ENCODE measurements at places on chromosomes 13 and 19.

- no peak for DNase-seq
Observed at GRCh38 chr13:109844396-109844795, 58.0 kb upstream of the IRS2 start.

- DNase-seq = no peak
Observed at GRCh38 chr13:97934590-97934989, 18.9 kb upstream of the IPO5 start.

DNA sequence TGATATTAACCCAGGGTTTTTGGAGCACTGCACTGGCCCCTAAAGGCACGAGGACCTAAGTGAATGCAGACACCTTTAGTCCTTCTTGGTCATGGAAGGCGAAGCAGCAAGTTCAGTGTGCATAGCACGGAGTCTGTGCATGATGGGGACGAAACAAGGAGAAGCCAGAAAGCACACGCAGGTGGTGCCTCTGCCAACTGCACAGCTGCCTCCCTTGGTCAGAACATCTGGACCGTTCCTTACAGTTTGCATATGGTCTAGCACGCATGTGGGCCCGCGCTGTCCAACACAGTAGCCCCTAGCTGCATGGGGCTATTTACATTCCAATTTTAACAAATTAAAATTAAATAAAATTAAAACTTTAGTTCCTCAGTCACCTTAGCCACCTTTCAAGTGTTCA is 44.0 kb downstream of the FLT3 start:
- DNase-seq = no peak

DNA sequence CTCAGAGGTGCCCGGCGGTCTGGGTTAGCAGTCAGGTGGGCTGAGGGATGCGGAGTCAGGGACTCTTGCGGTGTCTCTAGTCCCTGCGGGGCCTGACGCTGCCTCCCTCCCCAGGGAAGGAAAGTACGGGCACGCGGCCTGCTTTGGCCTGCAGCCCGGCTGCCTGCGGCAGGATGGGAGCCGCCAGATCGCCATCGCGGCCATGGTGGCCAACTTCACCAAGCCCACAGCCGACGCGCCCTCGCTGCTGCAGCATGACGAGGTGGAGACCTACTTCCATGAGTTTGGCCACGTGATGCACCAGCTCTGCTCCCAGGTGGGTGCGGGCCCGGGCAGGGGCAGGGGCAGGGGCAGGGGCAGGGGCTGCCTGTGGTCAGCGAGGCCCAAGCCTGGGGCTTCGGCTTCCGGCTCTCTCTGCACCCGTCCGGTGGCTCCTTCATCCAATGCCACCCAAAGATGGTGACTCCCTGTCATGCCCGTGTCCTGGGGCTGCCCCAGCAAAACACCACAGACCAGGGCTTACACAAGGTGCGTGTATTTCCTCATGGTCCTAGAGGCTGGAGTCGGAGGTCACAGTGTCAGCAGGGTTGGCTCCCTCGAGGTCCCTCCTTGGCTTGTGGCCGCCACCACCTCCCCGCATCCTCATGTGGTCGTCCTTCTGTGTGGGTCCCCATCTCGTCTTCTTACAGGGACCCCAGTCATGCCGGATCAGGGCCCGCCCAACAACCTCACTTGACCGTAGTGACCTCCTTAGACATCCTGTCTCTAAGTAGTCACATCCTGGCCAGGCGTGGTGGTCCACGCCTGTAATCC is 11.3 kb upstream of the ZNF554 start:
- DNase-seq = no peak

DNA sequence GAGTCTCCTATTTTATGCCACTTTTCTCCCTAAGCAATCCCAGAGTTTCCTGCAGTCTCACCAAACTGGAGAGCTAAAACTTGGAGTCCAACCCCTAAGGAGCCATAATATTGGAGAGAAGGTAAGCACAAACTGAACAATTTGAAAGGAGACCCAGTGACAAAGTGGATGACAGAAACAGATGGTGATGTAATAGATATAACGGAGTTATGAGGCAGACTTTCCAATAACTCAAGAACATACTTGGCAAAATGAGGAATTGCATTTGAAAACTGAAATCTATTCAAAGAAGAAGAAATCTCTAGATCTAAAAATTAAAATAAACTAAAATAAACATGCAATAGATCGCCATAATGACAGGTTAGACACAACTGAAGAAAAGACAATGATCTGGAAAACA is 200.9 kb upstream of the MIR17HG start:
- DNase-seq = no peak

GRCh38 chr19:10961073-10961860 is 437 bp downstream of the SMARCA4 start:
- no peak for DNase-seq

GRCh38 chr13:79141082-79141481 is 265.0 kb downstream of the RBM26 start:
- no peak for DNase-seq

DNA sequence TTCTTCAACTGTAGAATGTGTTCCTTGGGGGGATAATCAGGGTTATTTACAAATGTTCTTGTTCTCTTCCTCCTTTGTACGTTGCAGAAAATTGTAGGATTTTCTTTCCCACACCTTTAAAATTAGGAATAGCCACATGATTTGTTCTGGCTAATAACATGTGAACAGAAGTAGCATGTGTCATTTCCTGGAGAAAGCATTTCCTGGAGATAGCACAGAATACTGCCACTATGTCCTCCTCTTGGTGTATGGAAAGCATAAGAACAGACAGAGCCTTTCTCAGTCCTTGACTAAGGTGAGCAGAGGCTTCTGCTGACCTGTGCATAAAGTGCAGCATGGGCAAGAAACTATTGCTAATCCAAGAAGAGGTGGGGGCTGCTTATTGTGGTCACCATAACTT is 101.8 kb downstream of the FAM216B start:
- no peak for DNase-seq

- no peak for DNase-seq
Observed at GRCh38 chr13:44312834-44313551, 60.6 kb upstream of the SERP2 start.

DNA sequence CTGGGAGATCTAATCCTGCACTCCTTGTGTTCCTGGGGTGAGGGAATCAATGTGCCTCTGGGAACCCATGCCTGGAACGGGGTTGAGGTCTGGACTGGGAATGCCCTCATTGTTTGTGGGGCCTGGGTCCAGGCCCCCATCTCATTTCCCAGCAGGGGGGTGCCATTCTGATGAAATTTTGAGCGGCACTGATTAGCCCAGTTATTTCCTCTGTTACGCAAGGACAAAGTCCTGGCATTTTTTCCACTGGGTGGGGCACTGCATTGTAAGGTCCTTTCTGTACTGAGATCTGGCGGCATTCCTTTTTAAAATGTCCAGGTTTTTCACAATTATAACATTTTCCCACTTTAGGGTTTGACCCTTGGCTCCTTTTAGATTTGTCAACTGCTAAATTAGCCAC is 14.8 kb downstream of the FPR3 start:
- no peak for DNase-seq

DNA sequence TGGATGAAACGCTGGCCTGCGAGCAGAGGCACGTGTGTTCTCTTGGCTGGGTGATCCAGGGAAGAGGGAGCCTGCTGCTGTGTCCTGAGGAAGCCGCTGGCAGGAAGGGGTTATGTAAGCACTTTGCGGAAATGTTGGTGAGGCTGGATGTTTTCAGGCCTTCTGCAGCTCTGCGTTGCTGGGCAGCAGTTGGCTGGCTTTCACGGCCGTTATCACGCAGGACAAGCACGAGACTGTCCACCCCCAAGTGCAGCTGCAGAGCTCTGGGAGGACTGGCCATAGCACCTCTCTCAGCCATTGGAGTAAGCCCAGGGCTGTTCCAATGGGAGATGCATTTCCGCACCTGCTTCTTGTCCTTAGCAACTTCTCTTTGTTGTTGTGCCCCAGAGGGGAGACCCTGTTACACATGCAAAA is 146.9 kb upstream of the SOX21 start:
- DNase-seq = no peak

DNA sequence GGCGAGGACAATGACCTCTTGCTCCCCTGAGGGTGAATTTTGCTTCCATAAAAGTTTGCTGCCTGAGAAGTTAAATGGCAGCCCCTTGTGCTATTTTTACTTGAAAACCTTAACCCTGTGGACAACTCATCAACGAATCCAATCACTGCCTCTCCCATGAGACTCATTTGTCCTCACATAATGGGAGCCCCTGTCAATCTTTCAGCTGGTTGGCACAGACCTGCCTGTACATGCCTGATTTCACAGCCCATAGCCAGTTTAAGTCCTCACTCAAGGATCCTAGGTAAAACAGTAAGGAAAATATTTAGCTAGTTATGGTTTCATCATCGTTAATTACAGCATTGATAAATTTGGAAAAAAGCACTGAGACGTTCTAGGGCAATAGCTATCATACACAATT is 207.4 kb downstream of the NHLRC3 start:
- DNase-seq = no peak

DNA sequence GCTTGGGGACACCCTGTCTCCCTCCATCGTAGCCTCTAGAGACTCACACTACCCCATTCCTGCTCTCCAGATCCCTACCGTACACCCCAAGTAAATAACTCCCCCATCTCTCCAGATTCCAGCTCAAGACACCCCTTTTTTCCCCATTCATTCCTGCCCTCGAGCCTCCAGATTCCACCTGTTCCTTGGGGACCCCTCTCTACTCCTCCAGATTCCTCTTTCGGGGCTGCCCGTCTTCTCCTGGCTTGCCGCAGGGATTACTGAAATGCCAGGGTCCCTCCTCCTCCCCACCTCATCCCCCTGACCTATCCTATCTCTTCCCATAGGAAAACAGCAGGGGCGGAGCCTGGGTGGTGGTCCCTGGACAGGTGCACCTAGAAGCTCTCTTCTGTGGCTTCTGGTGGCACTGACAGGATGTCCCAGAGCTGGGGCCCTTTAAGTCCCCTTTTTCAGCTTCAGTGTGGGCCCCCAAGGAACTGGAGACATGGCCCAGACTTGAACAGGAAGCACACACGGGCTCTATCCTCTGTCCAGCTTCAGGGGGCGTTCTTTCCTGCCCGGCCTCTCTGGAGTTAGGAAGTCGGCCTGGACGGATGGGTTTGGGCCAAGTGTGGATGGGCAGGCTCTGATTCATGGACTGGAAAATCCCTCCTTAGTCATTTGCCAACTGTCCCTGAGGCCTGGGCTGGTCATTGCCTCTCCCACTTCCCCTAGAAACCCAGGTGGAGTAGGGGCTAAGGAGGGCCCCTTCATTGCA is 1.2 kb downstream of the ZSWIM4 start:
- no peak for DNase-seq

- no peak for DNase-seq
Observed at GRCh38 chr19:8336072-8336569, 6.9 kb downstream of the KANK3 start.

DNA sequence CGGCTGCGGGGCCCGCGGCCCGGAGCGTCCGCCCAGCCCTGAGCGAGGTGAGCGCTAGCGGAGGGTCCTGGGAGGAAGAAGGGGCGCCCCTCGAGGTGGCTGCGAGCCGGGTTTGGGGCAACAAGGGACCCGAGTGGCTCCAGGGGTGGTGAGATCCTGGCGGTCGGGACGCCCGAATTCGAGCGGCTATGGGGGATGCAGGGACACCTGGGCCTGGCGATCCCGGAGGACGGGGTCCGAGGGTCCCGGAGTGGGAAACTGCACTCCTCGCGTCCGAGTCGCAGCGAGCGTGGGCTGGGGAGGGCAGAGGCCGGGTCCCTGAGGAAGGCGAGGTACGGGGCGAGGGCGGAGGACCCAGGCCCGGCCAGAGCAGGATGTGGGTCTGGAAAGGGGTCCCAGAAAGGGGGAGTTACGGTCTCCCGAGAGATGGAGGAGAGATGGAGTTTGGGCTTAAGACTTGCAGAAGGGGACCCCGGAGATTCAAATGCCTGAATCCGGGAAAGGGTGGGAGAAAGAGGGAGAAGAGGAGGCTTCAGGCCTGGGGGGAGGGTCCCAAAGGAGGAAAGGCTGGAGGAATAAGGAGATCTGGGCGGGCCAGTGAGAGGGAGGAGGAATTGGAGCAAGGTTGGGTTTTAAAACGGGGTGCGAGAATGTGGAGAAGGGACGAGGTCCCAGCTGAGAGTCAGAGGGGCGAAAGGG is 542 bp downstream of the CACNG7 start:
- no peak for DNase-seq

DNA sequence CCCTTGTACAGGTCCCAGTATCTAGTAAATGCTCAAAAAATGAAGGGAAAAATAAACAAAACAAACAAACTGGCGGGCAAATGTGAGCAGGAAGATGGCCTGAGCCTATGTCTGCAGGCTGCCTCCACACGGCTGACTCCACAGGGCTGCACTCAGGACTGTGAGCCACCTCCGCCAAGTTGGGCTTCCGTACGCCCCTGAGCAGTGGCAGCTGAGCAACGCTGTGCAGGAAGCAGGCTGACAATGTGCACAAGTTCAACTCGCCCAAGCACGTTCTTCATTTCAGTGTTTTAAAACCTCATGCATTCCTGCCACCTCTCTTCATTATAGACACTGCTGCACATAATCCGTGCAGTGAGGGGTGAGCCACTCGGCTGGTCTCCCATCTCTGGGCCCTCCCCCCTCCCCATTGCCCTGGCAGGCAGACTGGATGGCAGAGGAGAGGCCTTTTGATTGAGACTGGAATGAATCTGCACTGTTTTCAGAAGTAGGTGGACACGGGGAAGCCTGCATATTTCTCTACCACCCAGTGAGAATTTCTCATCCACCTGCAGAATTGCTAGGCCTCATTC is 915.3 kb downstream of the UQCRFS1 start:
- no peak for DNase-seq

DNA sequence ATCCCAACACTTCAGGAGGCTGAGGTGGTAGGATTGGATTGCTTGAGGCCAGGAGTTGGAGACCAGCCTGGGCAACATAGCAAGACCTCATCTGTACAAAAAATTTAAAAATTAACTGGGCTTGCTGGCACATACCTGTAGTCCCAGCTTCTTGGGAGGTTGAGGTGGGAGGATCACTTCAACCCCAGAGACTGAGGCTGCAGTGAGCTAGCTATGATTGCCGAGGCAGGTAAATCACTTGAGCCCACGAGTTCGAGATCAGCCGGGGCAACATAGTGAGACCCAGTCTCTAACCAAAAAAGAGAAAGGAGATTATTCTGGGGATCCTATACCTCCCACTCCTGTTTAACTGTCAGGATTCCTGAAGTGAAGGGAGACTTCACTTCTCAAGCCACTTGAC is 16.4 kb upstream of the GARRE1 start:
- DNase-seq = no peak

- DNase-seq = no peak
Observed at GRCh38 chr19:15461694-15462093, 2.6 kb downstream of the RASAL3 start.

Measured in CD4-positive, alpha-beta T cell treated with Interleukin-10 for 1 hour (primary cell).